Suppressor macrophage treated with lipopolysaccharide for 1 hour (primary cell): ENCODE measurements at places on chromosomes 7 and 10.

- DNase-seq, result no peak
Measured at GRCh38 chr7:136919820-136920219, 51.4 kb downstream of the CHRM2 start.

GRCh38 chr7:92714767-92715166 lies 121.6 kb downstream of the CDK6 start:
- no peak for DNase-seq

DNA sequence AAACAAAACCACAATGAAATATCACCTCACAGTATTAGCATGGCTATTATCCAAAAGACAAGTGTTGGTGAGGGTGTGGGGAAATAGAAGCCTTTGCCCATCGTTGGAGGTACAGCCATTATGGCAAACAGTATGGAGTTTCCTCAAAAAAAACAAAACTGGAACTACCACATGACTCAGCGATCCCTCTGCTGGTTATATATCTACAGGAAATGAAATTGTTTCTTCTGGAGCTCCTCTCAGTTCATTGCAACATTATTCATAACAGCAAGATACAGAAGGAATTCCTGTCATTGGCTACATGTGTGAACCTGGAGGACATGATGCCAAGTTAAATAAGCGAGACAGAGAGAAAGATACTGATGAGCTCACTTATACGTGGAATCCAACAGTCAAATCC lies 2.4 kb upstream of the UBE3C start:
- DNase-seq, result peak; percentile 90

GRCh38 chr7:84277628-84278224 lies 83.1 kb upstream of the SEMA3A start:
- DNase-seq, result no peak
